ENCODE measurements at places on chromosomes 12 and 14. TPM values are rescaled to one million over a fixed set of nuclear protein-coding genes. Genes with fewer than 3 reads are reported as not detected.

SALL2 gene
- total RNA-seq, result 0.34 TPM

KRT71 gene
- total RNA-seq, result not detected

TMCC3 gene
- 1.3 TPM for total RNA-seq

TMEM30B gene
- 0.43 TPM for total RNA-seq

AKAP5 gene
- total RNA-seq, result 0.11 TPM

LRRC10 gene
- not detected for total RNA-seq

NELL2 gene
- not detected for total RNA-seq

AQP5 gene
- total RNA-seq, result not detected

P3H3 gene
- 10.9 TPM for total RNA-seq

KTN1 gene
- total RNA-seq, result 184 TPM

Measured in dermis lymphatic vessel endothelial cell (primary cell).